Stimulated activated CD4-positive, alpha-beta T cell treated with anti-CD3 and anti-CD28 coated beads, Interleukin-1b, Interleukin-23, amount 100 ng/mL, for 48 hours (primary cell): ENCODE measurements at places on chromosomes 7 and 10.

GRCh38 chr10:27413387-27413786 is 90.7 kb upstream of the RAB18 start:
- DNase-seq: no peak

DNA sequence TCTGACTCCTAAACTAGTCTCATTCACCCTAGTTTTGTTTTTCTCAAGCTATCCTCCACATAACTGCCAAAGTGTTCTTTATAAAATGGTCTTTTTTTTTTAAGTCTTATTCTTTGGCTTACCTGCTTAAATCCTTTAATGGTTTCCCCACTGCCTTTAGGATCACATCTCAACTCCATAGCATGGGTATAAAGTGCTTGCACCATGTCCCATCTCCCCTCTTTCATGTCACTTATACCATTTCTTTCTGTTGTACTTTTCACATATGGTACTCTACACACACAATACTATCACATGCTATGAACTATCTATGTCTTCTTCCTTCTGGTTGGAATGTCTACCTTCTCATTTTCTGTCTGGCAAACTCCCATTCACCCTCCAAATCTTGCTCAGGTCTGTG is 5.1 kb downstream of the MTPAP start:
- no peak for DNase-seq

- no peak for DNase-seq
These were observed 40.8 kb upstream of the KMT2E start for GRCh38 chr7:104973227-104973626.

DNA sequence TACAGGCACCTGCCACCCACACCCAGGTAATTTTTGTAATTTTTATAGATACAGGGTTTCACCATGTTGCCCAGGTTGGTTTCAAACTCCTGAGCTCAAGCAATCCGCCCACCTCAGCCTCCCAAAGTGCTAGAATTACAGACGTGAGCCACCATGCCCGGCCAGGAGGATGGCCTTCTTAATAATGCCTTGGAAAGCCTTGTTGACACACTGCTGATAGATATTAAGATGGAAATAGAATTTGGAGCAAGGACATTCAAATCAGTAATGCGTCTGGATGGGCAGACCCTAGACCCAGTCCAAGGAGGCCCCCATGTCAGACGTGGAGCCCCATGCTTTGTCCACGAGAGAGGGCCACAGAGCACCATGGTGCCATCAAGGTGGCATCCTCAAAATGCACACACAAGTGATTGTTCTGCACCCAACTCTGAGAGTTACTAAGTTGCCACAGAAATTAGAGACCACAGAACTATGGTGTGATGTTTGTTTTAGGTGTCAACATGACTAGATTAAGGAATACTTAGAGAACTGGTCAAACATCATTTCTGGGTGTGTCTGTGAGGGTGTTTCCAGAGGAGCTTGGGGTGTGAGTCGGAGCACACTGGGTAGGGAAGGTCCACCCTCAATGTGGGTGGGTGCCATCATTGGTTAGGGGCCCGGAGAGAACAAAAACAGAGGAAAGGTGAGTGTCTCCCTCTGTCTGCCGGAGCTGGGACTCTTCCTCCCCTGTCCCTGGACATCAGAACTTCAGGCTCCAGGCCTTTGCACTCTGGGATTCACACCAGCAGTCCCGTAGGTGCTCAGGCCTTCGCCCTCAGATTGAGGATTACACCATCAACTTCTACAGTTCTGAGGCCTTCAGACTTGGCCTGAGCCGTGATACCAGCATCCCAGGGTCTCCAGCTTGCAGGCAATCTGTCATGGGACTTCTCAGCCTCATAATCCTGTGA is 34.5 kb downstream of the EBF3 start:
- no peak for DNase-seq

- DNase-seq: no peak
These were observed 5.0 kb upstream of the MINDY3 start for GRCh38 chr10:15865304-15865703.

- DNase-seq: no peak
These were observed 5.6 kb downstream of the PROSER2 start for GRCh38 chr10:11828682-11829284.

DNA sequence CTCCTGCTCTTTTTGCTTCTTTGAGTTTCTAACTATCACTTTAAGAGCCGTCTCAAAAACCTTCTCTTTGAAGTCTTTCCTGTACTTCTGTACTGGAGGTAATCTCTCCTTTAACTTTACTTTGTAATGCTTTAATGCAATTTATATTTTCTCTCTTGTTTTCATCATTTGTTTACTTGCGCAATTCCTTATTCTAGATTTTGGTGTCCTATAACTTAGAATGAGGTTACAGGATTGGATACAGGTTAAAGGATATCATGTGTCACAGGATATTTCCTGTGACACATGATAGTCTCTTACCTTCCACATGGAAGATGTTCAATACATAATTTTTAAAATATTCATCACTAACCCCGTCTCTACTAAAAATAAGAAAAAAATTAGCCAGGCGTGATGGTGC is 42.4 kb upstream of the CPN1 start:
- DNase-seq: no peak
